Vagina (tissue), 2 donors: ENCODE measurements at places on chromosomes 1 and 21.

- no peak for DNase-seq
Observed at GRCh38 chr21:20721151-20721550, 277.1 kb upstream of the NCAM2 start.

GRCh38 chr1:109314795-109315194, 8.0 kb upstream of the MYBPHL start:
- DNase-seq = no peak

GRCh38 chr1:10932088-10932487, 80.4 kb upstream of the TARDBP start:
- no peak for DNase-seq

GRCh38 chr1:156433602-156434001, 64.6 kb downstream of the RHBG start:
- no peak for DNase-seq

GRCh38 chr1:170309389-170310013, 163.7 kb downstream of the NTMT2 start:
- no peak for DNase-seq

DNA sequence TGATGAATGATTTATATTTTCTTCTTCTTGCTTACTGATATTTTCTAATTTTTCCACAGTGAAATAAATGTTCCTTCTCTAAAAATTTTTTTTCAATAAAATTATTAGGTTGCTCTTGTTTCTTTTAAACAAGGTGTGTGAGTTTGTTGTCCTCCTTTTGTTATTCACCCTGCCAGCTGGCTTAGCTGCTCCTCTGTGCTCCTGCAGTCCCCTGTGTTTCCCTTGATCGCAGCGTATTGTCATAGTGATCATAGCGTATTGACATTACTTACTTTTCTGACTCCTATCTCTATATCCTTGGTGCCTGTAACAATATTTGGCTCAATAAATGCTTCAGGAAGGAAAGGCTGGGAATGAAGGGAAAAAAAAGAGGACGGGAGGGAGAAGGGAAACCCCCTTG, 24.9 kb upstream of the PODN start:
- DNase-seq = no peak

DNA sequence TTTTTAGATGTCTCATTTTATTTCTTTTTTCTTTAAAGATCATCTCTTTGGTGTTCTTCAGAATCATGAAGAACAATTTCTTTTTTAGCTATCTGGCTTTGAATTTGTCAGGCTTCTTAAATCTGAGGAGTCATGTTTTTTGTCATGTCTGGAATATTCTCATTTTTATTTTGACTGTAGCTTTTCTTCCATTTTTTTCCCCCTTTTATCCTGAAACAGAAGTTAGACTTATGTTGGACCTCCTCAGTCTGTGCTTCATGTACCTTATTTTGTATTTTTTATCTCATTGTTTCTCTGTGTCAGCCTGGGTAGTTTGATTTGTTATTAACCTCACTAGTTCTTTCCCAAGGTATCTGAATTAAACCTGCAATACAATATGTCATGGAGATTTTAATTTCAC, 319.2 kb upstream of the ADGRL4 start:
- DNase-seq = no peak

DNA sequence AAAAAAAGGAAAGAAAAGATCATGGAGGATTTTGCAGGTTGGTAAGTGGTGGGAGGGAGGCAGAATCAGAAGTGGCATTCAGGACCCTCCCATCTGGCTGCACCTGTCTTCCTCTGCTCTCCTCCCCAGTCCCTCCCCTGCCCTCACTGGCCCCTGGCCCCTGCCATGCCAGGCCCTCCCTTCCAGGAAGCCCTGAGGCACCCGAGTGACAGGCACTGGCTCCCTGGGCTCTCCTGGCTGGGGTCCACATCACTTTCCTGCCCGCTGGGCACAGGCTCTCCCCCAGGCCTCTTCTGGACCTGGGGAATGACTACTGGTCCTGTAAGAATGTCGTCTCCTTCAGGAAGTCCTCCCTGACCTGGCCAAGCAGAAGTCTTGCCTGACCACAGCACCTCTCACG, 15.3 kb upstream of the ADARB1 start:
- no peak for DNase-seq

DNA sequence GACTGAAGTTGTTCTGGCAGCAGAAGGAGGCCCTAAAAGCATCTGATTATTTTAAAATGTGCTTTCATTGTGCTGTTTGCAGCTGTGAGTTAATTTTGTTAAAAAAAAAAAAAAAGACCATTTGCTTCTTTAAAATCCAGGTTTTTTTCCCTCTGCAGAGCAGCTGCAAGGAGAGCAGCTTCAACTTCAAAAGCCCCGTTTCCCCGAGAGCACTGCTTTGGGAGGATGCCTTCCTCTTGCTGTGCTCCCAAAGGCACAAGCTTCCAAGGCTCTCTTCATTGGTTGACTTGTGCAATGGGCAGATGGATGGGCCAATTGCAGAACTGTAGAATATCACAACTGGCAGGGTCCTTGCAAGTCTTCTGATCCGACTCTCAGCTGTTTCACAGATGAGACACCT, 459.2 kb upstream of the PKN2 start:
- DNase-seq = no peak

GRCh38 chr21:21929789-21930188, 931.6 kb downstream of the NCAM2 start:
- DNase-seq = no peak

DNA sequence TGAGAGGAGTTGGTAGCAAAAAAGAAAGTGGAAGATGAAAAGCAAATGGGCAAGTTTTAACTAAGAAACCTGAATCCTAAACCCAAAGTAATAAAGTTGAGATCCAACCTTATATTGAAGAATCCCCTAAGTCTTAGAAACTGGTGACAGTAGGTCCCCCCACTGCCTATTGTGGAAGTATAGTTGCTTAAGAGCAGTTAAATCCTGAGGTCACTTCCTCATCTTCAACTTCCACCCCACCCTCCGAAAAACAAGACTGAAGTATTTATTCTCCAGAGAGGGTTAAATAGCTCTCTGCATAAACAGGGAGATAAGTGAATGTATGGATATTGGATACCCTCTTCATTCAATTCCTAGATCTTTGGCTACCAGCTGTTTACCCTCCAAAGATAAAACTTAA, 3.3 kb upstream of the DSTYK start:
- DNase-seq = no peak

GRCh38 chr1:198287916-198288315, 131.1 kb downstream of the NEK7 start:
- no peak for DNase-seq

DNA sequence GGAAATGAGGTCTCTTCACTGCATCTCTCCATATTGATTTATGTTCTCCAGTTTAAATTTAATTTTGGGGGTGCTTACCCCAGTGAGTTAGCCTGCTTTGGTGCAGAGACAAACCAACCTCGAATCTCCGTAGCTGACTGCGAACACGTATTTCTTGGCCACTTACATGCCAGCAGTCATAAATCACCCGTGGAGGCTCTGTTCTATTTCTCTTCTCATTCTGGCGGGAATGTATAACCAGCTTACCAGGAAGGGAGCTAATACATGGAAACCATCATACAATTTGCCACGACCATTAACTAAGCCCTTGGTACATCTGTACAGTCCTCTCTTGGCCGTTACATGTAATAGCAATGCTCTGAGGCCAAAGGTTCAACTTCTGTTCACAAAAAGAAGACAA, 148.0 kb downstream of the PLA2G4A start:
- no peak for DNase-seq

- no peak for DNase-seq
Observed at GRCh38 chr1:63403386-63403785, 36.0 kb downstream of the ALG6 start.

DNA sequence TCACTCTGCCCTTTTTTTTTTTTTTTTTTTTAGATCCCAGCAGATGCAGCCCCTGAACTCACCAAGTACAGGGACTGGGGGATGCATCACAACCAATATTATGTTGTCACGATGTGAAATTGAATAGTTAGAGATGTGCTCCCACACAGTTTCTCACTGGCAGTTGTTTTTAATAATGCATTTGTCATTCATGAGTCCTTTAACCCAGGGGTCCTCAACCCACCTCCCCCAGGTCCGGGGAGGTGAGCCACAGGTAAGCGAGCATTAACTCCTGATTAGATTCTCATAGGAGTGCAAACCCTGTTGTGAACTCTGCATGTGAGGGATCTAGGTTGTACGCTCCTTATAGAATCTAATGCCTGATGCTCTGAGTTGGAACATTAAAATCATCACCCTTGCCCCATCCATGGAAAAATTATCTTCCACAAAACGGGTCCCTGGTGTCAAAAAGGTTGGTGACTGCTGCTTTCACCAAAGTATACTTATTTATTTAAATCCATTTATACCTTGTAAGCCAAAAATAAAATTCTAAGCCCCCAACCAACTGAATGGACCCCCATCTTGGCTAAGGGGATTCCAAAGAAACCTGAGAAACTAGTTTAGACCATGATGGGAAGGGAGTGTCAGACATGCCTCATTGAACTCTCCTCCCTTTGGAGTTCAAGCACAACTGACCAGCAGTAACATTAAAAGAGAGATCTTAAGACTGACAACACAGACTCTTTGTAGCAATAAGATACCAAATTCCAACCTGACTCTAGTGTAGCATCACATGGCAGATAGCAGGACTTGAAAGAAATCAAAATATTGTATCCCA, 119.3 kb upstream of the ATP1A1 start:
- DNase-seq = no peak

- DNase-seq = no peak
Observed at GRCh38 chr1:218991089-218991488, 182.6 kb upstream of the LYPLAL1 start.

DNA sequence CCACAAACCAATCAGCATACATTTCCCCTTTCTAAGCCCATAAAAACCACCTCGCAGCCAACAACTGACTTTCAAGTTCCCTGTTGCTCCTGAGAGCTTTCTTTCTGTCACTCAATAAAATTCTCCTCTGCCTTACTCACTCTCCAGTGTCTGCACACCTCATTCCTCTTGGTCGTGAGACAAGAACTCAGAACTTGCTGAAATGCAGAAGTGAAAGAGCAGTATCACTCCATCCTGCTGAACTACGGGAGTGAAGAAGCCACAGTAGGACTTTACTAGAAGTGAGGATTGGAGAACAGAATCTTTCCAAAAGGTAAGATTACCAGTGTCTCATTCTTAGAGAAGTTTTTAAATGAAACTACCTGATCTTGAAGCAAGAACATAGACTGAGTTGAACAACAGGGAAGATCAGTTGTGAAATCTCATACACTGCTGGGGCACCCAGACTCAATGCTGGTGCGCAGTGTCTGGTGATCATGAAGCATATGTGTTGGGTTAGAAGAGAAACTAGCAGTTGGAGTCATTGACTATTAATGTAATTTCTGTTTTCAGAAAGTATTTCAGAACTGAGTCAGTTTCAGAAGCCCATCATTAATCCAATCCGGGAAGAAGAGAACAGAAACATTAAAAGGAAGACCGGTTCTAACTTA, 726.9 kb upstream of the TMPRSS15 start:
- no peak for DNase-seq

DNA sequence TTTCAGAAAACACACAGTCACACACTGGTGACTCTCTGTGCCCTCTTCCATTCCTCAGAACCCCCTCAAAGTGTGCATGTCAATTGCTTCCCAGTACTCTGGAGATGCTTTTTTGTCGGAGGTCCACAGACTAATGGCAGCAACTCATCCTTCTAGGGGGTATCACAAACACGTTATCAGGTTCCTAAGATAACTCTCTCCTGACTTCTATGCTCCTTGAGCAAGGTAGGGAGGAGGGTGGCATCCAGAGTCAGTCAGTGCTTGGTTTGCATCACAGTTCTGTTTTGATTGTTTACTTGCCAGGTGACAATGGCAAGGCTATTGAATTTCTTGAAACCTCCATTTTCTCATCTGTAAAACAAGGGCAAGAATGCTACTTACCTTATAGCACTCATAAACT, 39.4 kb upstream of the DYNLT5 start:
- DNase-seq = no peak

DNA sequence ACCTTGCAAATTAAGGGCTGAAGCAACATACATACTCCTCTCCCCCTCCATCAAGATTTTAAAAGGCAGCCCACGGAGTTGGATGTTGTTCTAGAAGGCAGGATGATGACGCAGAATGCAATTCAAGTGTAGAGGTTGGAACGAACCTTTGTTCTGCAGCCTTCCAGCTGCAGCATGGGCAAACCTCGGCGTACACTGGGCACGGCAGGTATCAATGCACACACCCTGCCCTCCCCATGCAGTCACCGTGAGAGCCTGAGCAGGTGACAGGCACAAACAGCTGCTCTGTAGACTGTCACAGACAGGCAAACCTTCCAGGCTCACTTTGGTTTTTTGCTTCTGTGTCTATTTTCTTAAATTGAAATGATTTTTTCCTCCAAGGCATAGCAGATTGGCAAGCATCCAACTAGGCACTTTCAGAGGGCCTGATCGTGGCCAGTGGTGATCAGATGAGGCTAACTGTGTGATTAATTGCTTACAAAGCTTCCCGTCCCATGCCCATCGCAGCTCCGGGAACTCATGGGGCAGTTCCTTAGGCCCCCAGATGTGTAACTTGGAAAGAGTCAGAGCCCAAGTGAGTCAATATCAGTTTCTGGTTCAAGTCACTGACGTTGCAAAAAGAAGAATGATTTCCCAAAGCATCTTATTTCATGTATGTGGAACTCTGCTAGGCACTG, 82.3 kb downstream of the ITPKB start:
- DNase-seq = no peak

DNA sequence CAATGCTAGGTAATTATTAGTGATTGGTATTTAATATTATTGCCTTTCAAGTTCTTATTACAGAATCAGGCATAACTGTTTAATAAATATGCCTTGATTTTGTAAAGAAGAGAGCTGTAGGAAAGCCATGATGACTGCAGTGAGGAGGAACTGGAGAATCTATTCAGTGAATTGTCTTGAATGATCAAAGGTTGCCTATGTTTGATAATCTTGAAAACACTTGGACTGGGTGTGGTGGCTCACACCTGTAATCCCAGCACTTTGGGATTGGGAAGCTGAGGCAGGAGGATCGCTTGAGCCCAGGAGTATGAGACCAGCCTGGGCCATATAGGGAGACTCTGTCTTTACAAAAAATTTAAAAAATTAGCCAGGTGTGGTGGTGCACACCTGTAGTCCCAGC, 42.4 kb downstream of the FMN2 start:
- DNase-seq = no peak

- DNase-seq = no peak
Observed at GRCh38 chr1:115976062-115976920, at the start of gene SLC22A15. SLC22A15 (plus strand) TSS chr1:115976513; CDS start chr1:115976628, 115 bp downstream.
